Stimulated activated CD4-positive, alpha-beta T cell treated with anti-CD3 and anti-CD28 coated beads, TNF-alpha, amount 100 ng/mL, for 48 hours (primary cell): ENCODE measurements at places on chromosomes 7 and 10.

DNA sequence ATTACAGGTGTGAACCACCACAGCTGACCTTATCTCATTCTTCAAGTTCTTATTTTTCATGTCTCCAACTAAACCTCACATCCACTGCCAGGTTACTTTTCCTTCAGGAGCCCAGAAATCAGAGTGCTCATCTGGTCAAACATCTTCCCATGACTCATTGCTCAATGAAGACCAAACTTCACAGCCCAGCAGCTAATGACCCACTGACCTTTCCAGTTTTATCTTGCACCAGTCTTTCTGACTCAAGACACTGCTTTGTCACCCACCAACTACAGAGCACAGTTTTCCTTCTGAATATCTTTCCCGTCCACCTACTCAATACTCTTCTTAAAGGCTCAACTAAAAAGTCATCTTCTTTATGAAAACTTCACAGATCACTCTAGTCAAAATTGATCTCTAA lies 245.1 kb downstream of the CHCHD3 start:
- no peak for DNase-seq

- peak; percentile 81 for DNase-seq
These were observed 39.8 kb downstream of the SPOCK2 start for GRCh38 chr10:72048450-72049124.

DNA sequence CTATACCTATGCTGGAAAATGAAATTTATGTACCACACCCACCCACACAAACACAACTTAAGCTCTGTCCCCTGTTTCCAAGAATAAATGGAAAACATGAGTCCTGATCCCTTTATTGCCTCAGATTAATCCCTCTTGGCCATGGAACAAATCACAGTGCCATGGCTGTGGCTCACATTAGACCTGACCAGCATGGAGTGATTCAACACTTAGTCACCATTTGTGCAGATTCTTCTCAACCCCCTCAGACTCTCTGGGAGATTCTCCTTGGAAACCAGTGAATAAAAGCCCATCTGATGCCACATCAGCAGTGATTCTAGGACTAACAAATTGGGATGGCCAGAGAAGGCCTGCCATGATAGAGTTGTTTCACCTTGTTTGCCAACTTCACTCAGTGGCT lies 204.4 kb upstream of the TMEM72 start:
- no peak for DNase-seq

DNA sequence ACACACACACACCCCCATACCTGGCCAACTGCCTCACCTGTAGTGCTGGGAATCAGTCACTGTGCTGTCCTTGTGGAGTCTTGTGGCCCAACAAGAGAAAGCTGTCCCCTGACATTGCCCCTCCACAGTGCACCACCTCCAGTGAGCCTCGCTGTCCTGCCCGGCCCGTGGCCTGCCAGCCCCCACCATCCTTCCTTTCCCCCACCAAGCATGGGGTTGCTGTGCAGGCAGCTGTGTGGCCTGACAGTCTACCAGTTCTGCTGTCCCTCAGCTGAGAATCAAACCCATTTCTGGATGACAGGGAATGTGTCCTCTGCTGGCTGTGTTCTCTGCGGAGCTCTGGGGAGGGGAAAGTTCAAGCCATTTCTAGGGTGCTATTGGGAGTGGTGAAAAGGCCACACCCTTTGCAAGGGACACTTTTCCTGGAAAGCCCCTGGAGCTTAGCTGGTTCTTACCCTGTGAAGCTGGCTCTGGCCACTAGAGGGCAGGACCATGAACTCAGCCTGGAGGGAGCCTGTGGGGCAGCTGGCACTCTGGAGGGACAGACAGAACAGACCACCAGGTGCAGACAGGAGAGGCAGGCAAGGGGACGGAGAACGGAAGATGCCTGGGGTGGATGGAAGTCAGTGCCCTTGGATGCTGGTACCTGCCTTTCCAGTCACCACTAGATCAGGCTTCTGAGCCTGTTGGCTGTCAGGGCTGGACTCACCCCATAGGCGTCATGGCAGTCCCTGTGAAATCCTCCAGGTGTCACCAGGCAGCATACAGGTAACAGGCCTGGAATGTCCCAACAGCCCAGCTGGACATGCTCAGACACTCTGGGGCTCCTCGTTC lies 10.5 kb upstream of the MTPAP start:
- peak; percentile 32 for DNase-seq

- no peak for DNase-seq
These were observed 7.9 kb upstream of the H2BK1 start for GRCh38 chr7:151218170-151218569.

DNA sequence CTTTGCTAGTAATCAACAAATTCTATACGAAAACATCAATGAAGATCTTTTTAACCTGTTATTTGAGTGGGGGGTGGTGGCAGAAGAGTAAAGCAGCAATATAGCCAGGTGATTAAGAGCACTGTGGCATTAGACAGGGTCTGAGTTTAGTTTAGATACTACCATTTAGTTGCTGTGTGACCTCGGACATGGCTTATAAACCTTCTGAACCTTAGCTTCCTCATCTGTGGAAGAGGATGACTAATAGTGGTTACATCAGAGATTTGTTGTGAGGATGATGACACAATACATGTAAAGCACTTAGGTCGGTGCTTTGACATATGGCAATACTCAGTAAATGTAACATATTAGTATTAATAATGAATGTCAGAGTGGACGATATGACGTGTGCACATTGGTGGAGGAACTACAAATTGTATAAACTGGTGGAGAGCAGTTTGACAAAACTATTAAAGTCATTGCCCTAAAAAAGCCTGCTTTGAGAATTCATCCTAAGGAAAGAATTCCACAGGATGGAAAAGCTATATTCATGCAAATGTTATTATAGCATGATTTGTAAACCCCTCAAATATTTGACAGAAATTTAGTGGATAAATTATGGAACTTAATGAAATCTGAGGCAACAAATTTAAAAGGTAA lies 24.3 kb downstream of the SPAG6 start:
- DNase-seq, result no peak

DNA sequence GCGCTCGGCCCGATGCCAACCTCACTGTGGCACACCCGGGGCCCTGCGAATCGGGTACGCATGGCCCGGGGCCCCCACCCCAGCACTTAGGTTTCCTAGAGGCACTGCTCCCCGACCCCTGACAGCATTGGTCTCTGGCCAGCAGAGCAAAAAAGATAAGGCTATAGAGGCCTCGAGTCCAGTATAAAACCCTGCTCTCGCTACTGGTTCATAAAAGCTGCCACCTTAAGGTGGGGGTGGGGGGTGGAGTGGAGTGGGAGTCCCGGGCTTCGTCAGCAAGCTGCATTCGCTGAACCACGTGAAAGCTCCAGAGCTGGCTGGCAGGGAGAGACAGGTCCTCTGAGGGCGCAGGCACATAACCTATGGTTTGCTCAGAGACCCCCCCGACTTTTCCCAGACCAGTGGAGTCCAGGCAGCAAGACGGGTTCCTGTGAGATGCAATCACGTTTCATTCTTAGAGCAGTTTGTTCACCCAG lies 1.3 kb downstream of the KAZALD1 start:
- DNase-seq, result no peak

DNA sequence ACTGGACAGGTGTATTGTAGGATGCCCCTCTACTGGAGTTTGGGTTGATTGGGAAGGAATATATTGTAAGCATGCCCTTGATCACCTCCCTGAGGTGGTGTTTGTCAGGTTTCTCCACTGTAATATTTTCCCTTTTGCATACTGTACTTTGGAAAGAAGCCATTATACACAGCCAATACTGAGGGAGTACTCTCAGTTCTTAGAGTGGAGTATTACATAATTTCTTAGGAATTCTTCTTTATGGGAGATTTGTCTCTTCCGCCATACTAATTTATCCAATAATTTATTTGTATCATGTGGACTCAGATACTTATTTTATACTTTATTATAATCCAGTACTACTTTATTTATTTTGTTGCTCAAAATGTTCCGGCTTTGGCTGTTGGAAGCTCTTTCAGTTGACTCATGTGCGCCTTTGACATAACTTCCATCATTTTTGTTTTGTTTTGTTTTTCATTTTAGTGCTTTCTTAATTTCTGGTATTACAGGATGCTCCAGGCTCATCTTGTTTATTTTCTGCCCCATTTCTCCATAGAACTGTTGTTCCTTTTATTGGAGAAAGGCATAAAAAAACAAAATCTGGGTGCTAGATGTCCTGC lies 29.7 kb downstream of the MKLN1 start:
- DNase-seq, result no peak

GRCh38 chr10:118698421-118698820 lies 56.3 kb downstream of the CACUL1 start:
- DNase-seq, result peak; percentile 55
